NCI-H2171 treated with DMSO at 0.1 percent for 48 hours (cell line): ENCODE measurements at places on chromosomes 3 and 15.

DNA sequence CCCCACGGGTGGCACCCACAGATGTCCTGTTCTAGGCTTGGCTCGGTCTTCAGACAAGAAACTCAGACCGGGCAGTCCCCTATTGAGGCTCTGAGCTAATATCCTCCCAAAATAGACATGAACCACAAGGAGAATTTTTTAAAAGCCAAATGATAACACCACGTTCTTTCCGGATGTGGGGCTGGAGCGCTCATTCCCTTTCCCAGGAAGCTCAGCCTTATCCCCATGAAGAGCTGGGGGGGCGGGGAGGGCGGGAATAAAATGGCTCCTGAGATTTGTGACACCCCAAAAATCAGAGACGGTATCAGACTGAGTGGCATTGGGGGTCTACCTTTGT, 1.1 kb downstream of the SLC6A1 start:
- DNase-seq: no peak

DNA sequence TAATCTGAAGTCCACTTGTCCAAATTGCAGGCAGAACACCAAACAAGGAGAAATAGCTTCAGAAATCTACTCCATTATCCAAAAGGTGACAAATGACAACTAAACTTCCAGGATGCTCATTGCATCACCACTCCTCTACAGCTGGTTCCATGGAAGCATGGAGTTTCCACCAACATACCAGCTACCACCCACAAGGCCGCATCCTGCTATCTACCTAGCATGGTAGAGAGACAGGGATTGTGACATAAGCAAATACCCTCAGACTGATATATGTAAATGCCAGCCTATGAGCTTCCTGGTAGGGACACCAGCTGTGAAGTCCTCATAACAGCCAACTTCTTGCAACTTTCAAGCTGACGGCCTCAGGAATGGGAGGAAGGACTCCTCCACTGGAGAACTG, at the start of gene TRIM42:
Gene TRIM42 (plus strand): TSS at position 301 of the 400 bp plus-strand sequence. CDS start 166 bp downstream, outside the sequence.
- no peak for DNase-seq

GRCh38 chr3:167084545-167084944, 295.6 kb downstream of the ZBBX start:
- no peak for DNase-seq

DNA sequence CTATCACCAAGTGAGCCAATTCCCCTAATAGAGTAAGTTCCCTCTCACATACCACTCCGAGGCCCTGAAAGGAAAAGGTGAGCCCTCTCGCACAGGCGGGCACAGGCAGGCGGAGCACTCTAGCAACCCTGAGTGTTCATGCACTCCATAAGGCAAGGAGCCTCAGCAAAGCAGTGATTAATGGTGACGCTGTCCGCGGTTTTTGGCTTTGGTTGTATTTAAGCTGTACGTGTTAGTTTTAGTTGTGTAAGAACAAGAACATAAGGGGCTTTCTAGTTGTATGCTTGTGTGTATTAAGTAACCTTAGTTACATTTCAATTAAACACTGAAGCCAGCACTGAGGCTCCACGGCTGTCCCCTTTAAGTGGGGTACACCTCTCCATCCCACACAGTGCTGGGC, 33.1 kb downstream of the KLHL25 start:
- no peak for DNase-seq

GRCh38 chr3:45873036-45873435, 13.3 kb upstream of the CCR9 start:
- no peak for DNase-seq

GRCh38 chr3:100195375-100195774, 65.4 kb upstream of the TBC1D23 start:
- no peak for DNase-seq

GRCh38 chr15:33912326-33912725, 56.0 kb upstream of the CHRM5 start:
- peak; percentile 24 for DNase-seq

- DNase-seq: no peak
These were observed 766 bp downstream of the FAM98B start for GRCh38 chr15:38454696-38455090.

DNA sequence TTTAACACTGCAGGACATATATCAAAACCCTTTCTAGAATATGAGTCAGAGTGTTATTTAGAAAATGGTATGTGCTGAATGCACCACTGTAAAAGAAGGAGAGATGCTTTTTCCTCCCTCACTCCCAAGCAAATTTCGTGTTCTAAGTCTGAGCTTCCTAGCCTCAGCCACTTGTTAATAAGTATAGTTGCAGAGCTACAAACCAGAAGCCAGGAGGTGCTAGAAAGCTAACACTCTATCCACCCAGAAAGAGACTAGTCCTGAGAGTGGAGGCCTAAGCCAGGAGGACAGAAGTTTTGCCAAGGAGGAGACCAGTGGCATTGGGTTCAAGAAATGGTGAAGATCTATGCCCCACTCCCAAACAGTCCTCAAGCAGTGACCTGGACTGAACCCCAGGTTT, 40.5 kb upstream of the GYG1 start:
- DNase-seq: no peak

DNA sequence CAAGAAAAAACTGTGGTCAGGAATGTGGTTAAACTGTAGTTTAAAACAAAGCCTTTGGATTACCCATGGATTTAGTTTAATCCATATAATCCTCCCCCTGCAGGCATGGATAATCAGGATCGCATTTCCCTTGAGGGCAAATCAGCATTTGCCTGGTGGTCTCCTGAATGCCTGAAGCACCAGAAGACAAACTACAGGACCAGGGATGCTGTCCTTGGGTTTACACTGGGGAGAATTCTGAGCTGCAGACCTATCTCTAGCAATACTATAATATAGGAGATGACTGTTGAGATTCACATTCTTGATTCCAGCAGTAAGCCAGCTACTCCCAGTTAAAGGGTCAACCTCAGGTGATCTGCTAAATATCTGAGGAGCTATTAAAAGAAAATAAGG, 10.6 kb downstream of the PIK3CB start:
- DNase-seq: no peak

DNA sequence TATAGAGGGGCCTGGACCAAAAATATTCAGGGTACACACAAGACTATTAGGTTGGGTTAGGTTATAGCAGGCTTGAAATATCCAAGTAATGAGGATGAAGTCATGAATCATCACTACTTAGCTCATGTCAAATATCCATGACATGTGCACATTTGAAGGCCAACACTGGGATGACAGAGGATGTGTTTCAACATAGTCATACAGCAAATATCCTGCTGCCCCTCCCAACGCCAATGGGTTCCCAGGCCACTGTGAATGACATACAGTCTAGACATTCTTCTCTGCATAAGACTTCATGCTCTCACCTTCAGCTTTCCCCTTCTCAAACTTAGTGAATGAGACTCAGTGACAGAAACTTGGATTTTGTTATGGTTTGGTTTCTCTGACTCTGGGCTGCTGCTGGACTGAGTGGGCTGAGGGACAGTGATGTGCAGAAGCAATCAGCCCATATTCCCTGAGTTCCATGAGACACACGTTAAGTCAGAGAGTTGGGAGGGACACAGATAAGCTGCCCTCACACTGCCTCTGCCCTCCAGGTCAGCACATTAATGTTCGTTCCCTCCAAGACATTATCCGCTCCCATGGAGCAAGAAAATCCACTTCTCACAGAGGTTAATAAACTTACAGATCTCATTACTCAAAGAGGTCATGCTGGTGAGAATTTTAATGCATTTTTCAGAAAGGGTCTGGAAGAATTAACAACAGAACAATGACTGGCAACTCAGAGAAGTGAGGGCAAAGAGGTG, 15.4 kb downstream of the HOMER2 start:
- no peak for DNase-seq

- DNase-seq: no peak
These were observed 168.7 kb downstream of the CHL1 start for GRCh38 chr3:365268-365667.

- no peak for DNase-seq
These were observed 51.6 kb downstream of the MOBP start for GRCh38 chr3:39519103-39519502.

GRCh38 chr15:50353251-50353974, 1.6 kb downstream of the GABPB1 start:
- DNase-seq: no peak

DNA sequence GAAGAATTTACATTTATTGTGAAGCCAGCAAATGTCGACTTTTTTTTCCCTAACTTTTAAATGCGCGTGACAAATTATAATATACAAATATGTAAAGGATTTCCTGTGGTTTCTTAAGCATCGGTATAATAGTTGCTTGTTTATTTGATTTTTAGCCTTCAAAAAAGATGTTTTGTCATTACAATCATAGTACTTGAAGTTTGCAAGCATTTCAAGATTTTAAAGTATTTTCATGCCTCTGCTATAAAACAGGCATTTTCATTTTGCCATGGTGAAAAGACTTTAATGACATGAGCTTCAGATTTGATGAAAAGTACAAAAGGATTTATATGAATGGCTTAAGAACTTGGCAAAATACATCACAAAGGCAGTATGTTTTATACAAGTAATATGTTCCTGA, 9.4 kb upstream of the P2RY12 start:
- DNase-seq: no peak

DNA sequence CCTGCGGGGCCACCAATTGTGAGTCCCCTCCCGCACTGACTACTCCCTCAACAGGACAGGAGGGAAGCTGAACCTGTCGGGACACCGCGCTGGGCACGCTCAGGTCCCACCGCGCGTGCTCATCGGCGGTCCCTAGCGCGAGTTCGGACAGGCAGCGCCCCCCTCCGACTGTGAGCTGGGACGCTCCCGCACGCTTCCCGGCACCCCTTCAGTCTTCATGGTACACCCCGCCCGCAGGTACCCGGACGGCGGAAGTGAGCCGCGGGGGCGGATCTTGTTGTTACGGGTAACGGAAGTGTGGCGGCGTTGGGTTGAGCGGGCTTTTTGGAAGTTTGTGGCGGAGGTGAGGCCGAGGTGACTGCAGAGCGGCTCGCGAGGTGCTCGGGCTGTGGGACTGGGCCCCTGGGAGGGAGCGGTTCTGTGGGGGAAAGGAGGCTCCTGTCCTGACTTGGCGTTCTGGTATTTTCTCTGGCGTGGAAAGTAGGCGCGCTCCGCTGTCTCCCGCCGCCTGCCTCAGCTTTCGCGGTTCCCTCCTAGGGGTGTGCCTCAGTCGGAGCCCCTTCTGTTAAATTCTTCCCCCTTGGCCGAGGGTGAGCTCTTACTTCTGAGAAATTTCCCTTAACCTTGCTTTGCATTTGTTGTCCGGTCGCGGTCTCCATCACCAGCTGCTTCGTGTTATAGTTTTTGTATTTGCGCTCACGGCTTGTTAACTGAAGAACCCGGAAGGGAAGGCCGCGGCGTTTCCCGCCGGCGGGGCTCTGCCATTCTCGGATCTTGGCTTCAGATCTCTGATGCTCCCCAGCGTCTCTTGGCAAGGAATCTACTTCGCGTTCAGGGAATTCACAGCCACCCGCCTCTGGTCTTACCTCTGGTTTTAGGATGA, at the start of gene FANCI:
Gene FANCI (plus strand): TSS at position 289 of the 883 bp plus-strand sequence. CDS start 3,669 bp downstream, outside the sequence.
- peak; percentile 94 for DNase-seq

DNA sequence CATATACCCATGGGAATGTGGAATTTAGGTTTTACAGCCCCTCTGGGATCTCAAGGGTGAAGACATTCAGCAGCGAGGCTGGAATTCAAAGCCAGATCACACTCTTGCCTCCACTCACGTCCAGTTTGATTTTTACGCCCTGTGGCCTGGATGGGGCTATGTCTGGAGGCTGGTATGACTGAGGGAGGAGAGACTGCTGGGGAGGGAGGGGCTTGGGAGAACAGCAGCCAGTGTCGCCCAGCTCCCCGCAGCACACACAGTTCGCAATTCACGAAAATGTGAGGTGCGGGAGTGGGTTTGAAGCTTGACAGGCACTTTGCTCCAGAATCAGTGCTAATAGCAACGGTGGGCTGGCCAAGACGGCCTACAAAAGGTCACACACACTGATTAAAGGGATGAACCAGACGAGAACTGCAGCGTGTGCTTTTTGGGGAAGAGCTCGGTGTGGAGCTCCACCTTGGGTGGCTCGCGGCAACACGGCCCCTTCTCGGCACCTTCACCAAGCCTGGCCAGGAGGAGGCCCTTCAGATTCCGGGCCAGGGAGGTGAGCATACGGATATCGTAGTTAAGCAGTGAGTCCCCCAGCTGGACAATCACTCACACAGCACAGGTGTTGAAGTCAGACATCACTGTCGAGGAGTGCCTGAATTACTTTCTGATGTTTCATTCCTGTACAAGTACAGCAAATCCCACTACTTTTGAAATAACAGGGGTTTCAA, 16.4 kb downstream of the EHD4 start:
- DNase-seq: no peak

DNA sequence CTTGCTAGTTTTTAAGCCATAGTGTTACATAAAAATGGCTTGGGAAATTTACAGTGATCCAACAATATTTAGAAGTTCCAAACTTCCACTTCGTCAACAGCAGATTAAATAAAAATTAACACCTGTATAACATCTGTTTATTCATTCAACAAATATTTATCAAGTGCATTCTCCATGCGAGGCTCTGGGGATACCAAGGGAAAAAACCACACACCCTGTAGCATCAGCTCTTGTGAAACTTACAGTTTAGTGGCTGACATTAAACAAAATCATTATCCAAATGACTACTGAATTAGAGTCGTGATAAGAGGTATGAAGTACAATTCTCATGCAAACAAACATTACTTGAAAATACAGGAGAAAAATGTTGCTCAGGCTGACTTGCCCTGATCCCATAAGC, 122.9 kb downstream of the DLG1 start:
- DNase-seq: no peak

DNA sequence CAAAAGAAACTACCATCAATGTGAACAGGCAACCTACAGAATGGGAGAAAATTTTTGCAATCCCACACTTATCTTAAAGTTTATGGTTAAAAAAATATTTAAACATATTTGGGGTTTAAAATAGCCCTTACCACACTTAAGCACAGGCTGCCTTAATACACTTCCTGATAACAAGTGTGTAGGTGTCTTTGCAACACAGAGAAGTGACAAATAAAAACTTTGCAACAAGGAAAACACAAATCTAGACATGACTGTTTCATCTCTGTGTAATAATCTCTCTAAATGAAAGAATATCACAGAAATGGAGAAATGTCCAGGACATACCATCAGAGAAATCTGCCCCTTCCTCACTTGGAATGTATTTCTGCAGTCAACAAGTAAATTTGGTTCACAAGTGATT, 464.1 kb upstream of the ARHGEF26 start:
- DNase-seq: no peak

DNA sequence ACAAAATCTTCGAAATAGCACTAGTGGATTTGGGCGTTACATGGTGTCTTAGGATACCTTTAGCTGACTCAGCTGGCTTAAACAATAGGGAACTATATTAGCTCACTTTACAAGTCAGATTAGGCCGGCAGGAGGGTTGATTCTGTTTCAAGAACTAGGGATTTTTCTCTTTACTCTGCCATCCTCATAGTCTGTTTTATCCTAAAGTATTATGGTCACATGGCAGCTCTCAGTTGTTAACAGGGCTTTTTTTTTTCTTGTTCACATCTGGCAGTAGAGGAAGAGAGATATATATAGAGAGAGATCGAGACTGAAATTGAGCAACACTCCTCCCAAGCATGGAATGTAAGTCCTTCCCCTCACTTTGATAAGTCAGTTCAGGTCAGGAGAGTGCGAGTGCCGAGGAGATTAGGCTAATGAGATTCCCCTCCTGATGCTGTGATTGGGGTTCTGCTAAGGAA, 32.9 kb downstream of the CHP1 start:
- no peak for DNase-seq
